ENCODE measurements at places on chromosomes 4 and X. TPM values are rescaled to one million over a fixed set of nuclear protein-coding genes. Genes with fewer than 3 reads are reported as not detected.

- no peak for DNase-seq
These were observed 46.6 kb upstream of the TMEM184C start for GRCh38 chr4:147570616-147571015.

GRCh38 chr4:137693641-137694040 is 161.3 kb upstream of the PCDH18 start:
- no peak for DNase-seq

GRCh38 chr4:184415071-184415470 is 59.3 kb downstream of the IRF2 start:
- no peak for DNase-seq

DNA sequence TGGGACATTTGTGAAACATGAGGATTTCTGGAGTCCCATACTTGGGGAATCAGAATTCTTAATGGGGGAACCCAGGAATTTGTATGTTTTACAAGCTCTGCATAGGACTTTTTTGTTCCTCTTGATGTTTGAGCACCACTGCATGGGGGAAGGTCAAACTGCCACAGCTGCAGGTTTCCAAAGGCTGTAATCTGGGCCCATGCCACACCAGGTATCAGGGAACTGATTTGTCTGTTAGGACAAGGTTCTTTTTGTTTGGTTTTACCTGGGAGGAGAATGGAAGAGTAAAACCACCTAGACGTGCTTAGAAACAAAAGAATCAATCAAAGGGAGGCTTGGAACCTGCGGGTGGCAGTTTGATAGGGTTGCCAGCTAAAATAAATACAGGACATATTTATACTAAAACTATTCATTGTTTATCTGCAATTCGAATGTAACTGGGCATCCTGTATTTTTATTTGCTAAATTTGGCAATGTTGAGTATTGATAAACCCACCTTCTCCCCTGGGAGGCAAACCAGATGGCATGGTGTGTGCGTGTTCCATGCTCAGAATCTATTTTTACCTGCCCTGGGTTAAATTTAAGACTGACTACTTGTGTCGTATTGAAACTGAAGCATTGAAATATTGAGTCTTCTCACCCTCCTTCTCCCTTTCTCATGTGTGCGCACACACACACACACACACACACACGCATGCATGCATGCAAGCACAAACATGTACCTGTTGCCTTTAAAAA is 63.7 kb downstream of the TMEM164 start:
- DNase-seq, result no peak

- DNase-seq, result no peak
These were observed 27.4 kb upstream of the HPGD start for GRCh38 chr4:174549721-174550120.

GRCh38 chr4:111031001-111031579 is 408.2 kb upstream of the PITX2 start:
- no peak for DNase-seq

GRCh38 chr4:121642292-121642691 is 54.5 kb downstream of the ANXA5 start:
- no peak for DNase-seq

- DNase-seq, result no peak
These were observed 14.3 kb upstream of the PDZD4 start for GRCh38 chrX:153844509-153845082.

- no peak for DNase-seq
These were observed 16.8 kb downstream of the AIMP1 start for GRCh38 chr4:106333186-106333585.

DNA sequence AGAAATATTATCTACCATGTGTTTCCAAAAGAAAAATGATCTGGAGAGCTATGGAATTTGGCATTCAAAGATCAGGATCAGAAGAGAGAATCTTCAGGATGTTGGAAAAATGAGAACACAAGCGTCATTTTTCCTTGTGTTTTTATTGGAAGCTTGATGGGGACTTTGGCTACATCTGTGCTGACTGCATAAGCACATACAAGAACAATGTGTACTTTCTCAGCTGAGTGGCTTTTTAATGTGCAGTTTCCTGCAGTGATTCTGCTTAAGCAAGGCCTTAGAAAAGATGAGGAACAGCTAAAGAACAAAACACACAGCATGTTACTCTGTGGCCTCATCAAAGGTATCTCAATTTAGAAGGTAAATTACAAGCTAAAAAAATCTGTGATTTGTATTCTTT is 1039.9 kb downstream of the GLUD2 start:
- no peak for DNase-seq

DNA sequence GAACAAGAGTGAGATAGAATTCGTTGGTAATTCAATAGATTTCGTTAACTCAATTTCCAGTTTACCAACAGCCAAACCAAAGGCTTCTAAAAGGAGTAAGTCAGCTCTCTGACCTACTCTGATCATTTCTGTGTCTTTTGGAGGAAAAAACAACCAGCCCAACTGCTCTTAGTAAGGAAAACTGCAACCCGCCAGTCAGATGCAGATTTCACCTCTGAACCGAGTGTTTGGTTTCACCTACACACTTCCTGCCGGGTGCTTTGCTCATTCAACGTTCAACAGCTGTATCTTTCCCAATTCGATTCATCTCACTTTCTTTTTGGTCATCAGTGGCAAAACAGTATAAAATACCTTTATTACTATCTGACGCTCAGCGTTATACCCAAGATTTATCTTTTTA is 24.5 kb downstream of the TMSB4X start:
- no peak for DNase-seq

GRCh38 chr4:168614281-168615057 is 117.6 kb downstream of the PALLD start:
- no peak for DNase-seq

DNA sequence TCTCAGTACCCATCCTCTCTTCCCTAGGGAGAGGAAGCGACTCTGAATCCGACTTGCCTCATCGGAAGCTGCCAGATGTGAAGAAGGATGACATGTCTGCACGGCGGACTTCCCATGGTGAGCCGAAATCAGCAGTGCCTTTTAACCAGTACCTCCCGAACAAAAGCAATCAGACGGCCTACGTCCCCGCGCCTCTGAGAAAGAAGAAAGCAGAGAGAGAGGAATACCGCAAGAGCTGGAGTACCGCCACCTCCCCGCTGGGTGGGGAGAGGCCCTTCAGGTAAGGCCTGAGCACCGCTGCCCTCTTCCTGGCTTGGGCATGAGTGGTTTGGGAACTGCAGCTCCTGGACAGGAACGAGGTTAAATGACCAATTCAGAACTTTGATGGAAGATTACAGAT is 81.2 kb downstream of the LIMCH1 start:
- DNase-seq, result no peak

DNA sequence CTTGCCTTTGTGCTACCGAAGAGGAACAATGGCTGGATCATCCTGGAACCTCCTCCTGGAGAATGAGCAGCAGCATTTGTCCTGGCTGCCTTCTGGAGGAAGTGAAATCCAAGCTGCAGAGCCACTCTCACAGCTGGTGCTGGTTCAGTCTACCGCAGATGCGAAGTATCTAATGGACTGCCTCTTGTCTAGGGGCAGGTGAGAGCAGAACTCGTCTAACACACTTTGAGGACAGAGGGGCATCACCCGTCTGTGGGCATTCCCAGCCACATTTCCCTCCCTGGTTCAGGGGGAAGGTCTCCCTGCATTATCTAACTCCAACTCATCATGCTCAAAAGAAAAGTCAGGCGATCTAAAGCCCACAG is 338.2 kb upstream of the GATB start:
- DNase-seq, result no peak

- no peak for DNase-seq
These were observed 40.7 kb upstream of the ANK2 start for GRCh38 chr4:113008716-113009115.

DNA sequence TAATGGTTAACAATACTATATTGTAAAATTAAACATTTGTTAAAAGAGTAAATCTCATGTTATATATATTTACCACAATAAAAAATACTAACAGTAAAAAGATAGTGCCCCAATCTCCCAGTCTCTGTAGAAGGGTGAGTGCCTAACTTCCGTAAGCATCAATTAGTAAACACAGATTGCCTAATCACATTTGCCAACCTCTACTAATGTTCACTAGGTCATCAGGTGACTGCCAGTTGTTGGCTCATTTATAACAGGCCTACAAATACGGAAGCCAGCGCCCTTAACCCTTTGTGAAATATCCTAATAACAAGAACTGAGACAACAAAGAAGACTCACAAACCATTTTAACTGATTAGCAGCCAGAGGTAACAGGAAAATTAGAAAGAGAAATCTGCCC is 345.1 kb downstream of the INPP4B start:
- no peak for DNase-seq

DNA sequence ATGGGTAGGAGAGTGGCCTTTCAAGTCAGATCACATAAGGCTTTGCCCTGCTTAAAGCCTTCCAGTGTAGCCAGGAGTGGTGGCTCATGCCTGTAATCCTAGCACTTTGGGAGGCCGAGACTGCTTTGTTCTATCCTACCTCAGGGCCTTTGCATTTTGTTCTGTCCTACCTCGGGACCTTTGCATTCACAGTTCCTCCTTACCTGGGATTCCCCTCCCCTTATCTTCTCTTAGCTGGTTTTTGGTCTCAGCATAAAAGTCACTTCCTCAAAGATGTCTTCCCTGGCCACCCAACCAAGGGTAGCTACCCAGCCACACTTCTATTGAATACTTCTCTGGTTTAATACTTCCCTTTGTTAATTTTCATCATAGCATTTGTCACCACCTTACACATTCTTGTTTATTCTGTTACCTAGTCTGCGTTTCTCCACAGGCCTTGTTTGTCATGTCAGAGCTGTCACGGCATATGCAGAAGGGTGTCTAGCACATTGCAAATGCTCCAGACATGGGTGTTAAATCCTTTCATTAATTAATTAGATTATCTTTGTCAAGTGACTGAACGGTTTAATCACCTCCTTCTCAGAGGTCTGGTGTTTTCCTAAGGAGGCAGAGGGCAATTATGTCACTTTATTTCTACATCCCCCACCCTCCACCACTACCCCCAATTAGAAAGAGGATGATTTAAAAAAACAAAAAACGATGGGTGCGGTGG is 11.3 kb upstream of the SETD7 start:
- DNase-seq, result no peak

GRCh38 chr4:30443289-30443688 is 276.9 kb upstream of the PCDH7 start:
- DNase-seq, result no peak

The CABS1 gene
- total RNA-seq, result not detected

The PITX2 gene
- total RNA-seq, result 0.26 TPM

The RIPPLY1 gene
- total RNA-seq, result not detected

The MAGEA8 gene
- total RNA-seq, result not detected

The CCSER1 gene
- 3.0 TPM for total RNA-seq

The CFI gene
- 25.1 TPM for total RNA-seq

The CXCL11 gene
- 2.6 TPM for total RNA-seq

The HSFX1 gene
- total RNA-seq, result 0.40 TPM

The USP26 gene
- not detected for total RNA-seq

The PLP1 gene
- not detected for total RNA-seq

Measured in pulmonary artery endothelial cell (primary cell).